ENCODE measurements at places on chromosomes 12 and 14.

GRCh38 chr12:92290886-92291285, 145.2 kb upstream of the BTG1 start:
- DNase-seq, result no peak

DNA sequence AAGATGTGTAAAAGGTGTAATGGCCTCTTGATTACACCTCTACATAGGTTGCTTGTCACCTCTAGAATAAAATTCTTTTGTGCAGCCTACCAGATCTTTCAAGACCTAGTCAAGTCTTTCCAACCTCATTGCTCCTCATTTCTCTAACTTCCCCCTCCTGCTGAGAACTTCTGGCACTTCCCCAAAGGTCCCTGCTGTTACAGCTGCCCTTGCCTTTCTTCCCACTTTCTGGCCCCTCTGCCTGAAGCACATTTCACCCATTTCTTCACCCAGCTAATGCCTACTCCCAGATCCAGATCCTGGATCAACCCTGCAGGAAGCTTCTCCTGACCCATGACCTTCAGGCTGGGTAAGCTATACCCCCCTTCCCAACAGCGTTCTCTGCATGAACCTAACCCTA, 1.5 kb downstream of the TSHR start:
- no peak for DNase-seq

- DNase-seq, result no peak
Observed at GRCh38 chr14:102915292-102916110, 7.0 kb upstream of the AMN start.

DNA sequence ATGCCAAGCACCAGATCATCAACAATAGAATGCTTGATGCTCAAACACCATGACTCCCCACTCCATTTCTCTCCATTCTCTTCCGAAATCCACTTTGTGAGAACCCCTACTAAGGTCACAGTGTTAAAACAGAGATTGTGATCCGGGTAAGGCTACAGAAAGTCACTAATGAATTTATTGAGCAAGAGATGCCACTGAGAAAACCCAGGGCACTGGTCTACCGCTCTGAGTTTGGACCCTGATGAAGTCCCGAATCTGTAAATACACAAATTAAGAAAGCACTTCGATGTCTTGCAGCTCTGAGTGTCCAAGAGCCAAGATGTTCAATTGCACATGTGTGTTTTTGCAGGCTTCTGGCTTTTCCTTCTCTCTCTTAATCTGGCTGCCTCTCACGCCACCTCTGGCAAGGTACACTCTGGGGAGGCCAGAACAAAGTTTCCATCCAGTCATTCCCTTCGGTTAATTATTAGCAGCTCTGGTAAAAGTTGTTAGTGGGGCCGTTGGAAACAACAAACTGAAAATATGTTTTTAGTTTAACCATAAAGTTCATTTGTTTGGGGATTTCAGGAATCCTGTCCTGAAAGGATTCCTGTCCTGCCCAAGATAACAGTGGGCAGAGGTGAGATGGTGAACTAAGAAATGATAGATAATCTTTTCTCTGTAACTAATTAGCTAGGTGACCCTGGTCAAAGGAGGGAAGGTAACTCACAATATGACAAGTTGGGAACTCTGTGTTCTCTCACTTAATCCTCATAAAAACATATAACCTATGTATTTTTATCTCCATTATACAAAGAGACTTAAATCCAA, 75.4 kb downstream of the BTG1 start:
- no peak for DNase-seq

Measured in cerebellar cortex (tissue), 1 donor.